RPMI8226 (cell line): ENCODE measurements at places on chromosomes 13 and 19.

DNA sequence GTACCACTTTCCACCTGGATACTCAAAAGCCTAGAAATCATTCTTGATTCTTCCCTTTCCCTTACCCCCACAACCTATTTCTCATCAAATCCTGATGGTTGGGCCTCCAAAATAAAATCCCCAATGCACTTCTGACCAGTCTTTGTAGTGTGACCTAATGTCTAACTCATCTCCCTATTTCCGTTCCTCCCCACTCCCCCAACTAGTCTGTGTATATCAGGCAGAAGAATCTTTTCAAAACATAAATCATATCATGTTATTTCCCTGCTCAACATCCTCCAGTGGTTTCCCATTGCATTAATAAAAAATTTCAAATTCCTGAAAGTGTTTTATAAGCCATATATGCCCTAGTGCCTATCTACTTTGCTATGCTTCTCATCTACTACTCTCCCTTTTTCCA, 17.7 kb downstream of the CCDC122 start:
- no peak for DNase-seq

- no peak for DNase-seq
Observed at GRCh38 chr13:113532156-113532806, 41.8 kb upstream of the DCUN1D2 start.

DNA sequence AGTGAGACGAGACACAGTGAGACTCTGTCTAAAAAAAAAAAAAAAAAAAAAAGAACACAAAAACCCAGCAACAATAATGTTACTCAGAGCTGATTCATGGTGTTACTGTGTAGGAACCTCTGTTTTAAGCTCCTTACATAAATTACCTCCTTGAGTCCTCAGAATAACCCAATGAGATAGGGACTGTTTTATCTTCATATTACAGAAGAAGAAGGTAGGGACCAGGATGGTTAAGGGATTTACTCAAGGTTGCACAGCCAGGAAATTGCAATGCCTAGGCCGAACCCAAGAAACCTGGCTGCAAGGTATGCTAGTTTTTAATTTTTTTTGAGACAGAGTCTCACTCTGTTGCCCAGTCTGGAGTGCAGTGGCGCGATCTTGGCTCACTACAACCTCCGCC, 1.5 kb upstream of the DAND5 start:
- no peak for DNase-seq

DNA sequence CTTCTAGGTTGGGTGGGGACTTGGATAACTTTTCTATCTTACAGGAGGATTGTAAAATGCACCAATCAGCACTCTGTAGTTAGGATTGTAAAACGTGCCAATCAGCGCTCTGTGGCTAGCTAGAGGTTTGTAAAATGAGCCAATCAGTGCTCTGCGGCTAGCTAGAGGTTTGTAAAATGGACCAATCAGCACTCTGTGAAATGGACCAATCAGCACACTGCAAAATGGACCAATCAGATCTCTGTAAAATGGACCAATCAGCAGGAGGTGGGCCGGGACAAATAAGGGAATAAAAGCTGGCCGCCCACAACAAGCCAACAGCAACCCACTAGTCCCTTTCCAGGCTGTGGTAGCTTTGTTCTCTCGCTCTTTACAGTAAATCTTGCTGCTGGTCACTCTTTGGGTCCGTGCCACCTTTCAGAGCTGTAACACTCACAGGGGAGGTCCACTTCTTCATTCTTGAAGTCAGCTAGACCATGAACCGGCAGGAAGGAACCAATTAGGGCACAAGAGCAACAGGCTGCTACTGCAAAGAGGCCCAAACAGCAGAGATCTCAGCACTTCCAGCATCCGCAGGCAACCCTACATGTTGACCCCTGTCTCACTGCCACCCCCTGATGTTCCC, 156.8 kb downstream of the DNAJC15 start:
- no peak for DNase-seq

- DNase-seq = no peak
Observed at GRCh38 chr13:45830121-45830520, 21.4 kb downstream of the SIAH3 start.

GRCh38 chr19:7442423-7442822, 46.4 kb downstream of the PEX11G start:
- no peak for DNase-seq

DNA sequence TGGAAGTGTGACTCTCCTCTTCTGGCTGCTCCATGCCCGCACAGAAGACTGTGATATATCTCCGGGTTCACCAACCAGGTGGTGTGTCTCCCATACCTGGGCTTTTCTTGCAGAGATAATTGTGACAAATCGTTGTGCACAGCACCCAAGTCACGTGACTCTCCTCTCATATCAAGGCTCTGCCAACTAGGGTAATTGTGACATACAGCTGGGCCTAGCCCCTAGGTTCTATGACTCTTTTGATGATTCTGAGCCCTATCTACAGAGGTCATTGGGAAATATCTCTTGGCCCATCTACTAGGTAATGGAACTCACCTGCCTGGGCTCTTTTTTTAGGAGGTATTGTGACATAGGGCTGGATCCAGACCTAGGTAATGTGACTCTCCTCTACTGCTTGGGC, 89.8 kb downstream of the ZNF429 start:
- no peak for DNase-seq

DNA sequence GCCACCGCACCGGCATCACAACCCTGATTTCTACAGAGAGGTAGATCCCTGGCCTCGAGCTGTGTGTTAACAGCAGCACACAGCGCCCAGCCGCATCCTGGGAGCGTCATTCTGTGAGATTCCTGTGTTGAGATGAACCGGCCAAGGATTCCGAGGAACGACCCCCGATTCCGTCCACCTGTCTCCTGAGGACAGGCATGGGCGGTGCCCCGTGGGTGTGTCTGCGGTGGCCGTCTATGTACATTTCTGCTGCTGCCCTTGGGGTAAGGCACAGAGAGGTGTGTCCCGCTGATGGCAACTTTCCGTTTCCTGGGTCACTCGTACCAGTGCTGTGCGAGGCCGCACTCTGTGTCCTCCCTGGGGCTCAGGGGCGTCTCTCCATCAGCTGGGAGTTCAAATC, 16.1 kb upstream of the F2RL3 start:
- DNase-seq = no peak

GRCh38 chr13:39855236-39855635, 199.8 kb downstream of the COG6 start:
- DNase-seq = no peak

DNA sequence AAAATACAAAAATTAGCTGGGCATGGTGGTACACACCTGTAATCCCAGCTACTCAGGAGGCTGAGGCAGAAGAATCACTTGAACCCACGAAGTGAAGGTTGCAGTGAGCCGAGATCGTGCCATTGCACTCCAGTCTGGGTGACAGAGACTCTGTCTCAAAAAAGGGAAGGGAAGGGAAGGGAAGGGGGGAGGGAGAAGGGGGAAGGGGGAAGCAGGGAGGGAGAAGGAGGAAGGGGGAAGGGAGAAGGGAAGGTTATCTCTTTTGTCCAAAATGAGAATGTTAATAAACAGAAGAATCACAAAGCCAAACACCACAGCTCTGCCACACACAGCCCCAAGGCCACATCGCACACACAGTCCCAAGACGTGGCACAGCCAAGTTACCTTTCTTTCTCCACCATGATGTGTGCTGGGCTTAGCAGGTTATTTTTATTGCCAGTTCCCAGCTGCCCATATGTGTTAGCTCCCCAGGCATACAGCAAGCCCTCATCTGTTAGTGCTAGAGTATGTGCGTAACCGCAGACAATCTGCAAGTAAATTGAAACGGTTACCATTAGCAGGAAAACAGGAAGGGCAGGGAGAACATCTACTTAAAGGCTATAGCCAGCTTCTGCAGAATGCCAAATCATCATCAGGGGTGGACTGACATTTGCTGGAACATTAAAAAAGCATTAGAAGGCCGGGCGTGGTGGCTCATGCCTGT, 34.3 kb downstream of the RCBTB1 start:
- no peak for DNase-seq

DNA sequence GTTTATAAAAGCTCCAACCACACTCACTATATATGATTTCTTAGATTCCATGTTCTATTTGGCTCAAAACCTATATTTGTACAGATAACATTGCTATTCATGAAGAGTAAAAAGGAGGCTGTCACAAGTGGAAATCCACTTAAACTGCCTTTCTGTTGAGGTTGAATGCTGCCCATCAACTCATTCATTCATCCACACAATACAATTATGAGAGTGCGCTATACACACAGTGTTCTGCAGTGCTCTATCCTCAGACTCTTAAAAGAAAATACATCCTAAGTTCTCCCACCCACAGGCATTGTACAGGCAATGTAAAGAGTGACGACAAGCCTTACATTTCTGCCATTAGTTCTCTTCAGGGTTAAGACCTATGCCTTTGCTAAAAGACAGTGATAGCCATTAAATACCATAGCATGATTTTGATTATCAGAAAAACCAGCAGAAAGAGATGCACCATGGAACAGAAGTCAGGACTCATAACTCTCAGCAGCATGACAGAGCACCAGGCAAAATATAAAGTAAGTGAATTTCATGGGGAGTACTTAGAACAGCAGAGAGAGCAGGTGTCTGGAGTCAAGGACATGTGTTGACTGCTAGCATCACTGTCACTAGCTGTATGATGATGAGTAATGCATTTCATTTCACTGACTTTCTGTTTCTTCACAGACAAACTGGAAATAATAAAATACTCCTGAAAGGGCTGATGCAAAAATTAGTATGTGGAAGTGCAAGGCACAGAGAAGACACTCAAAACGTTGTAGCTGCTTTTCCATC, 218.0 kb downstream of the RBM26 start:
- DNase-seq = no peak

DNA sequence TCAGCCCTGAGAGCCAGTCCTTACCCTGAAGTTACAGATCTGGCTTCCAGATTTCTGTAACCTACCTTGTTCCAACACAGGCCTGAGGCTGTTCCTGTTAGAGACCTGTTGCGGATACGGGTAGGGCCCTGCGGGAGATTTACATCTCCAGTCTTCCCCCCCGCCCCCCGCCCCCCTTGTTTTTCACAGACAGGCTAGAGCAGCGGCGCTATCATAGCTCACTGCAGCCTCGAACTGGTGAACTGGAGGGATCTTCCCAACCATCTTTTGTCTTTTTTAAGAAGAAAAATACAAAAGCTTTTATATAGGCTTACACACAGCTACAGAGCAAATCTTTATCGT, 10.6 kb upstream of the CEACAM21 start:
- DNase-seq = no peak

DNA sequence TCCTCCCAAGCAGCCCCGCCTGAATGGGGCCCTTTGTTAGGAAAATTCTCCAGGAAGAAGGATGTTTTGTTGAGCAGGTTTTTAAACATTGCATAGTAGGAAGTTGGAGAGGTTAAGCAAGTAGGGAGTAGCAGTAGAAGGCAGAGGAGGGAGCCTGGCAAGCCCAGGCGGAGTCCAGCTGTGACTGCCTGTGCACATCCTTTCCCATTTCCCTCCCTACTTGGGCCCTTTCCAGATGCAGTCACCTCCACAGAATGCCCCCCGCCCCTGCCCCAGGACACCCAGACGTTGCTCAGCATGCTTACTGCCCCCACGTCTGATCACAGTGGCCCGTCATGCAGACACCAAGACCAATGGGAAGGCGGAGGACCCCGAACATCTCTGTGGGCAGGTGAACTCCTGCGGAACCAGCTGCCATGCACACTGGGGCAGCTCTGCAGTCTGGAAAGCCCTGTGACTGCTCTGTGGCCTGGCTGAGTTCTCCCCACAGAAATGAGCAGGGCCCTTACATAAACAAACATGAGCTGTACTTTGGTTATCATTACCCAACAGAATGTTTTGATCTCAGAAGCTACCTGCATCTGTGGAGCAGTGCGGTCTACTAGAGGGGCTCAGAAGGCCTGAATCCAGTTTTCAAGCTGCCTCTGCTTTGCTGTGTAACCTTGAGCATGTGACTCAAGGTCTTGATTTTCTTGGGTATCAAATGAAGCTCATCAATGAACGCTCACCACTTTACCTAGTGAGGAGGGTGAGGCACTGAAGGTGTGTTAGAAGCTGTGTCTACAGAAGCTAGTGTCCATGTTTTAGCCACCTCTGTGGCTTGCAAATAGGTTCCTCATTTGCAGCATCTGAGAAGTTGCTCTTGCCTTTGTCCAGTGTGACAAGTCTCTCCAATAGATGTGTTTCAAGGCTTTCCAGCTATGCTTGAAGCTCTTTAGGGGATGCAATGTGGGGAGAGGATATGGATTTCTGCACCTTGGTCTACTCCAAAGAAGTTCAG, 84.2 kb downstream of the TNFRSF19 start:
- DNase-seq = no peak

- DNase-seq = no peak
Observed at GRCh38 chr13:46603165-46603603, 50.2 kb downstream of the LRCH1 start.

DNA sequence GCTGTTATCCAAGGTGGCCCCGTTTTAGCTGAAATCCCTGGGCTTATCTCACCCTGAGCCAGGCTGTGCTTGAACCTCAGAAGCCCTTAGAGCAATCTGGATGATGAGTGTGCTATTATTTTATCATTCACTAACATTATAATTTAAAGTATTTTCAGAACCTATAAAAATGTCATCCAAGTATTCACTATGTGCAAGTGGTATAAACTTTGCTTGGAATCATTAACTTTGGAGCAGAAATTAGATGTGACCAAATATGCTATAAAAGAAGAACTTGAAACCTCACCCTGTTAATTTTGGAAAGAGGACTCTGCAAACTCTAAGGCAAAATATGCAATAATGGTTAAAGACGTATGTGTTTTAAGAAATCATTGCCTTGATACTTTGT, 147.5 kb downstream of the USP12 start:
- DNase-seq = no peak

- no peak for DNase-seq
Observed at GRCh38 chr13:60838581-60838980, 441.6 kb downstream of the TDRD3 start.

DNA sequence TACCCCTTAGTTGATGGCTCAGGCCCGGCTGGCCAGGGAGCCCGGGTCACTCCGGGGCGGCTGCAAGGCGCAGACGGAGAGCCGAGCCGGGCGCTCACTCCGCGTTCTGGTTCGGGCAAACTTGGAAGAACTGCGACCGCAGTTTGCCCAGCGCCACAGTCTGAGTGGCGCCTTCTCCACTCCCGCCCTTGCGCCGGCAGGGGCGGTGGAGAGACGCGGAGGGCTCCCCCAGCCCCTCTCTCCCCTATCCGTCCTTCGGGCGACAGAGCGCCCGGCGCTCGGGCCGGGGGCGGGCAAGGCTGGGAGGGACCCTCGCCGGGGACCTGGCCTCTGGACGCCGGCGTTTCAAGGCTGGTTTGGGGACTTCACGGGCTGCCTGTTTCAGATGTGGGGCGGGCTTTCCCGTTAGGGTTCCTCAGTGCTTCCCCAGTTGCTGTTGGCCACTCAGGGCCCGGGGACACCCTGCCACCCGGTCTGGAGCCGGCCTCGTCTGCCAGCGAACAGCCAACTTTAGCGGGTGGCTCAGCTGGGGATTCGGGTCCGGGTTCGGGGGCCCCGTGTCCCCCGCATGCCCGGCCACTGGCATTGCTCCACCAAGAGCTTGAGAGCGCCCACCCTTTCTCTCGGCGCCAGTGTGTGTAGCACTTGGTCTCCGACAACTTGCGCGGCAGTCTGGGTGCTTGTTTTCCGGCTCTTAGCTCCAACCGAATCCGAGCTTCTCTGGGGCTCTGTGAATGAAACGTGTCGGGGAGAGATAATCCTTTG, 1.5 kb downstream of the GPC6 start:
- no peak for DNase-seq

- peak; percentile 84 for DNase-seq
Observed at GRCh38 chr13:114067886-114068651, 64.4 kb downstream of the RASA3 start.
